Ovary (tissue), 10 donors: ENCODE measurements at places on chromosomes 4 and X. TPM values are rescaled to one million over a fixed set of nuclear protein-coding genes. Genes with fewer than 3 reads are reported as not detected.

ARHGAP4 gene
- total RNA-seq: 11.4 TPM

CT45A5 gene
- total RNA-seq: not detected

ARX gene
- 110 TPM for total RNA-seq

DNA sequence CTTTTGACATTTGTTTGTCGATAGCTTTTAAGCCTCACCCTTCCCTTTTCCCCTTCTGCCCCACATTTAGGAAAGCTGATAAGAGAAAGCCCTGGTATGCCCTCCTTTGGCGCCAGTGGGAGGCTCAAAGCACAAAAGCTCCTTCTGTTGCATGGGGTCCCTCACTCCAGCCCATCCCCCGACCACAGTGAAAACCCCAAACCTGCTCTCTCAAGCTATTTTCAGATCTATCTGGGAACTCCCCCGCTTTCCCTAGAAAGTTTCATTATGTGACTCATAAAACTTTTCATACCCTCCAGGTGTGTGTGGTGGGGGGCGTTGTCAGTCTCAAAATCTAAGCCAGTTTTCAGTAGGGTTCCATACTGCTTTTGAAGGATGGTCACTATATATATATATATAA lies 259.0 kb upstream of the PCDH7 start:
- no peaks in the 10 kb centered on the region for H3K36me3 ChIP-seq
- DNase-seq: no peak
- no peak overlapping the region for H3K4me3 ChIP-seq
- H3K27me3 ChIP-seq: no peaks in the 10 kb centered on the region
- H3K27ac ChIP-seq: no peak overlapping the region

DNA sequence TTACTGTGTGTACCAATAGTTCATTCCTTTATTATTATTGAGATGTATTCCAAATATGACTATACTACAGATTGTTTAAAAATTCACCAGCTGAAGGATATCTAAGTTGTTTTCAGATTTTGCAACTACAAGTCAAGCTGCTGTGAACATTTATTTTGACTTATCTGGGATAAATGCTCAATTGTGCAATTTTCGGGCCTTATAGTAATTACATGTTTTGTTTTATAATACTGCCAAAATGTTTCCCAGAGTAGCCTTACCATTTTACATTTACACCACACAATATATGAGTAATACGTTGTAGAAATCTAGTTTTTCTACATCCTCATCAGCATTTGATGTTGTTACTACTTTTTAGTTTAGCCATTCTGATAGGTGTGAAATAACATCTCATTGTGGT lies 179.6 kb downstream of the ANTXR2 start:
- DNase-seq: no peak
- no peak overlapping the region for H3K4me3 ChIP-seq
- H3K4me1 ChIP-seq: no peaks in the 10 kb centered on the region
- H3K36me3 ChIP-seq: no peaks in the 10 kb centered on the region

DNA sequence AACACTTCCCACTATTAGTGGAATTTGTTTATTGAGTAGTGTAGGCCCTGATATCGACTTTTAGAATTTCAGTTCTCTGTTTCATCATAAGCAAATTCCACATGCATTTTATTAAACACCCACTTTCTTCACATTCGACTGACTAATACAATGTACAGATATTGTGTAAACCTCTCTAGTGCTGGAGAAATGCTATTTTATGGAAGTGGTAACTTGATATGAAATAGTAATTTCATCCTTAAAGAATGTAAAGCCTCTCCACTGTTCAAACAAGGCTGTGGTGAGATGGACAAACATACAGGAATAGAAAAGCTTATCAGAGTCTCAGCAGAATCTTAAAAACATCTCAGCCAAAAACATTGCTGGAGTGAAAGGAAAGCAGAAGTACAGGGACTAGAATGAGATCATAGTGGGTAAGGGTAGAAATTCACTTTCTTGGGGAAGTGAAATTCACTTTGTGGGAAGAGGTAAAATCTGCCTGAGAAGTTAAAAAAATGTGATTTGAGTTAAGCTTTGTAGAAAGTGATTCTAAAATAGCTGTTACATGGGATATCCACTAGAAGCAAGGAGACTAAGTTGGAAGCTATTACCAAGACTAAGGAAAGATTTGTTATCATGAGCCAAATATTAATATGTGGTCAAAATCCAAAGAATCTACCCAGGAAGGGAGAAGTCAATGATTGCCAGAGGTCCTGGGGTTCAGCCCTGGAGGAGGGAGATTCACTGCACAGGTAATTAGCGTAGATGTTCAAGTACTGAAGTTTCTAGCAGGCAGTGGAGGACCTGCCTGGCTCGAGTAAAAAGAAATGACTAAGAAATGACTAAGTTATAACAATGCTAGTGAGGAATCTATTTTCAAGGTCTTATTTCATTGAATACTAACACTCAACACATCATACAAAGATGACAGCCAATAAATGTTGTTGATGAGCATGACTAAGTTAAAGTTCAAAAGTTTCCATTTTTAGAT lies 398.3 kb upstream of the FAM47C start:
- no peaks in the 10 kb centered on the region for H3K27me3 ChIP-seq
- no peaks in the 10 kb centered on the region for H3K4me1 ChIP-seq
- H3K4me3 ChIP-seq: no peak overlapping the region
- H3K36me3 ChIP-seq: no peaks in the 10 kb centered on the region

DNA sequence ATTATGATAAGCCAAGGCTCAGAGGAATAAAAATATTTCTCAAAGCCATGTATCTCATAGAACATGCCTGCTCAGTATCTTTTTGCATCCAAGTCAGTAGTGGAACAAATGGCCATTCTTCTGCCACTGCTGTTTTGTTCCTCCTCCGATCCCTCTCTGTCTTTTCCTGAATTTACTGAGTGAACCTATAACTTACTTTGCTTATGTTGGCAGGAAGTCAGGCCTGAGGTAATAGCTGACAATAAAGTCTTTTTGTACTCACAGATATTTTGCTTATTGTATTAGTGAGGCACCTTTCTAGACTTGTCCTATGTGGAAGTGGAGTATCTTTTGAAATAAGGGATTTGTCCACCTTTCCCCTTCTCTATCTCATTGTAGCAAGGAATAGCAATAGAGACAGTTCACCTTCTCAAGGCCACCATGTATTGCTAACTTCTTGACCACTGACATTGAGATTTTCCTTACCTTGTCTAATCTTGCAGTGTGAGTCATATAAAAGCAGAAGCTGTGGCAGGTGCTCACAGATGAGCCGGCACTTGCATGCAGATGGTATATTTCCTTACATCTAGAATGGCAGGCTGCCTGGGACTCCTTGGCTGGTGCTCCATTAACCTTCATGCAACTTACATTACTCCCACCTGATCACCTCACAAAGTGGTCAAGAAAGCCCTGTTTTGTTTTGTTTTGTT lies 68.2 kb downstream of the AGTR2 start:
- no peak overlapping the region for H3K4me3 ChIP-seq
- H3K36me3 ChIP-seq: no peaks in the 10 kb centered on the region
- H3K4me1 ChIP-seq: no peaks in the 10 kb centered on the region
- no peak for DNase-seq
- no peaks in the 10 kb centered on the region for H3K27me3 ChIP-seq
